Kidney capillary endothelial cell (primary cell): ENCODE measurements at places on chromosomes 7 and 10.

- DNase-seq: no peak
Observed at GRCh38 chr10:87636313-87636915, 23.3 kb upstream of the PAPSS2 start.

DNA sequence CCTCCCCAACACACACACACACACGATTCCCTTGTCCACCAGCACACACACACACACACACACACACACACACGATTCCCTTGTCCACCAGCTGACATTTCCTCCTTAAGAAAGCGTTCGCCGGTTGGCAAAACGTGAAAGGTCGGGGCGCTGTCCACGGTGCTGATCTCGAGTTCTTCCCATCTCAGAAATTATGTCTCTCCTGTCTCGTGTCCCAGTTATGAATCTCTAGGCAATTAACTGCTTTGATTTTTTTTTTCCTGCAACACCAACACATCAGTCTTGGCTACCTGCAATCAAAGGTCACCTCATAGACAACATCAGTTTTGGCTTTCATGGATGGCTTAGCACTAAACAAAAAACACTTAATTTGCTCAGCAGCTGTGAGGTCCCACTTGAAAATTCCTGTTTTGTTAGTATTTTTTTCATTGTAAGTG lies 1.9 kb downstream of the INA start:
- peak; percentile 36 for DNase-seq

GRCh38 chr10:3486346-3487065 lies 298.5 kb downstream of the KLF6 start:
- no peak for DNase-seq

DNA sequence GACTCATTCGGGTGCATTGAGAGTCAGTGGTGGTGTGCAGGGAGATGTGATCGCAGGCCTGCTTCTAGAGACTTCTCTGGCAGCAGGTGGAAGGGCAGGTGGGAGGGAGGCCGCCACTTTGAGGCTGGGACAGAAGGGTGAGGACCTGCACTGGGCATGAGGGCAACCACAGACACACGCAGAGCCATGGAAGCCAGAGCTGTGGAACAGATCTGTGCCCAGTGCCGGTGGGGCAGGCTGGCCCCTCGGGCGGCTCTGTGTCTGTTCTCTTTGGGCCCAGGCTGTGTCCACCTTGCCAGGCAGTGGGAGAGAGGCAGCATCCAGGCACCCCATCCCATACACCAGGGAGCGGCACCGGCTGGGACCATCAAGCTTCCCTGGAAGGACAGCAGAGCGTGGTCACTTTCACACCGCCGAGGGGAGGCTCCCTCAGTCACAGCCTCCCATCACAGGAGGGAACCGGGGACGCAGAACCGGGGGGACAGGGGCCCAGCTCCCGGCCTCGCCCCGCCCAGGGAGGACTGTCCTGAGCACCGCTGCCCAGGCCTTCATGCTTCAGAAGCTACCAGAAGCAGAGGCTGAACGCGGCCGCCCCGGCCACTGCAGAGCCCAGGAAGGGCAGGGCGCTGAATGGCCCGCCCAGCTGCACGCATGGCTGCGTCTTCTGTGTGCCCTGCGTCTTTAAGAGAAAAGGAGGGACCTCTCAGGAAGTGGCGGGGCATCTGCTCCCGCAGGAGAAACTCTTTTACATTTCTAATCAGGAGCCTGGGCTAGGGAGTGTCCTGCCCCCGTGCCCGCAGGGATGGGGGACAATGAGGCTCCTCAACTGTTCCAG lies 32.1 kb downstream of the EN2 start:
- DNase-seq: no peak

- DNase-seq: peak; percentile 71
Observed at GRCh38 chr10:120948889-120949608, 97.9 kb downstream of the WDR11 start.

DNA sequence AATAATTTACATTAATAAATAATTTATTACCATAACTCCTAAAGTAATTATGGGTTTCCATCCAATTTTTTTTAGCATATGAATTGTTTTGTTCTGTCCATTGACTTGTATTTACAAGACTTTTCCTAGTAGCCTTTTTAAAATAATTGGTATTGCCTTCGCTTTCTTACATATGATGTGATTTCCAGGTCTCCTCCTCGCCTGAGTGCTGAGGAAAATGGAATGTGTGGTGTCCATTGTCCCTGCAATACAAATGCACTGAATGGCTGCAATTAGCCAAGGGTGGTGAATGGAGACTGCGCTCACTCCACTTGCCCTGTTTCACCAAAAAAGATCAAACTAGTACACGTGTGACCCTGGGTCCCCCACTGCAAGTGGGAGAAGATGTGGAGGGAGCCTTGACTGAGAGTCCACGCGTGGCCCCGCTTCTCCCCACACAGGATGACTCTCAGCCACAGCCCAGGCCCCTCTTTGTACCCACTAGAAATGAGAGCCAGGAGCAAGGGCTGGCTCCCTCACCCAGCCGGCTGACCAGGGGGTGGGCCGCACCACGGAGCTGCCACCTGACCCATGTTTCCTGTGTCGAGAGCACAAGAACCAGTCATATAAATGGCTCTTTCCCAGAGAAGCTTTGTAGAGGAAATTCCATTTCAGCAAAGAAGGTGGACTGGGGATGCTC lies 52.6 kb downstream of the FAM53B start:
- no peak for DNase-seq

- DNase-seq: no peak
Observed at GRCh38 chr7:51059504-51060142, 257.0 kb downstream of the COBL start.

GRCh38 chr10:22427101-22427500 lies 81.8 kb downstream of the SPAG6 start:
- no peak for DNase-seq

- no peak for DNase-seq
Observed at GRCh38 chr10:74292871-74293427, 141.9 kb downstream of the ADK start.

GRCh38 chr7:64881461-64882287 lies 21.4 kb upstream of the ZNF273 start:
- DNase-seq: no peak

GRCh38 chr7:112160771-112161150 lies 45.4 kb downstream of the DOCK4 start:
- no peak for DNase-seq

DNA sequence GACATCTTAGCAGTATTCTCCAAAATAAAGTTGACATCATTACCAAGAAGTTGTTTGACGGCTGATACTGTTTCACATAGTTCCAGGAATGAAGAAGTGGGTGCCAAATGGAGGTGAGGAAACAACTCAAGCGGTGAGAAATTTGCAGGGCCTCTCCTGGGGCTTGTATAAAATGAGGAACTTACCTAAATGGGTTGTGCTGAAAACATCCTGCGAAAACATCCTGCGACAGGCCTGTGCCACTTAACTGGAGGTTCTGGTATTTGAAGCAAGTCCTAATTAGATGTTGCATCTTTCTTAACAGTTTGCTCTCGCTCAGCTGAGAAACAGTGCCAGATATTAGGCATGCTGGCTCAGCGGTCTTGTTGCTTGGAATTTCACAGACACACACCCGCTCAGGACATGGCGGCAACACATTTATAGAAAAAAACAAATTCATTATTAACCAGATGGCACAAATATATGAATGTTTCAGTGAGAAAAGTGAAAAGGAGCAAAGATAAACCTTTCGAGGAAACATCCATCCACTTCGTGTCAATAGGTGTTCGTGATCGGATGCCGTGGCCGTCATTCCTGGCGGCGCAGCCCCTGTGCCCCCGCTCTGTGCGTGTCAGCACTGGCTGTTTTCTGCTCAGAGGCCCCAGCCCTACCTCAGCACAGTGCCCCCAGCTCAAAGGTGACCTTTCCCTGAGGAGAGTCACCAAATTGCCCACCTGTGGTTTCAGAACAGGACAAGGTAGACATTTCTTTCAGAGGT lies 48.1 kb downstream of the CDC123 start:
- DNase-seq: no peak

DNA sequence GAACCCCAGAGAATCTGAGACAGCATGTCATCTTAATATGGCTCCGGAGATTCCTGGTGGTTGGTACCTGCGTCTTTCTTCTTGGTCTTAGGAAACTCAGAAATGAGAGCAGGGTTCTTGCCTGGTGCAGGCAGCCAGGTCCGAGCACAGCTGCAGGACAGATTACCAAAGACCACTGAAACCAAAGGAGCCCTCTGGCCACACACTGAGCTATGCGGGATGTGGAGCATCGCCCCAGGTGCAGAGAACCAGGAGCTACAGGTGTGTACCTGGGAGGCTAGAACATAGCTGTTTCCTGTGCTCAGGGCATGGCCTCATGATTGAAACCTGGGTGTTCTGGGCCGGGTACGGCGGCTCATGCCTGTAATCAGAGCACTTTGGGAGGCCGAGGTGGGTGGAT lies 635.4 kb downstream of the CALN1 start:
- no peak for DNase-seq

DNA sequence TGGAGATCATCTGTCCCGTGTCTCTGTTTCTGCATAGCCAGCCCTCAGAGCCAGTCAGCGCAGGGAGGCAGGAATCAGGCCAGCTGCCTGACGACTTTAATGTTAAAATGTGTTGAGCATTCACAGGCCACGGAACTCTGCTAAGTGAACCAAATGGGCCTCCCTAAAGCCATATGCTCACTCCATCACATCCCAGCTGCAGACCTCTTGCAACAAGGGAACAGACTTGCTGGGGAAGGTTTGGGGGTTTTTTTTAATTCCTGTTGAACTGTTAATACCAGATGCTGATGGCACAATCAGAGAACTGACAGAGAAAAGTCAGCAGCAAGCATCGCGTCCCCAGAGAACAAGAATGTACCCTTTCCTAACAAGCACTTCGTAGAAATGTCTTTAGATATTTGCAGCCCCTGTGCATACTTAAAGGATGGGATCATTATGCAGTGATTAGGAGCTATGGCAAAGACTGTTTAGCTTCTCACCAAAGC lies 900.4 kb upstream of the AUTS2 start:
- DNase-seq: no peak

DNA sequence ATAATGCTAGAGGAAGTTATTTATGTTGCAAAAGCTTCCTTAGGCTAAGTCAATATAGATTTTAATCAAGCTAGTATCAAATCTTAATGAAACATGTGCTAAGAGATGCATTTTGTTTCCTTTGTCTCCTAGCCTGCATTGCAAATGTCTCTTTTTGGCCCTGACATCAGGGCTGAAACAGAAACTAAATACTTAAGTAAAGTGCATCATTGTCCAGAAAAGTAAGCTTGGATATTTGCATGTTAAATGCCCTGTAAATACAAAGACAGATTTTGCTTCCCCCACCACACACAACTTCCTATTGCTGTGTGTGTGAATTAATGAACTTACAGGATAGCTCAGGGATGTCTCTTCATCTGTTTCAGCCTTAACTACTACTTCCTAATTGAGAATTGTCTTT lies 10.0 kb upstream of the STAMBPL1 start:
- no peak for DNase-seq

DNA sequence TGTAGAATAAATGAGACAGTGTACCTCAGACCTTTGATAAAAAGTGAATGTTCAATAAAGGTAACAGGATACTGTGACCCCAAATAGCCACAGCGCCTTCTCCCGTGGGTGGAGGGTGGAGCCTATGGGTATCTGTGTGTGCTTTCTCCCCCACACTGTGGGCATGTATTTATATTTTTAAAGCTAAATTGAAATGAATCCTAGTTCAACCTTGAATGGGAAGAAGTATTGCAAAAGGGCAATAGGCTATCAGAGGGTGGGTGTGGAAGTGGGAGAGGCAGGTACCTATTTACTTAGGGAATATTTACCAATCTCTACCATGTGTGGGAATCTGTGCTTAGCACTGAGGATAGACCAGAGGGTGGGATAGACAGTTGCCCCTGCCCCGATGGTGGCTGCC lies 68.9 kb downstream of the PFKFB3 start:
- DNase-seq: no peak

- DNase-seq: peak; percentile 4
Observed at GRCh38 chr10:30493609-30494530, 59.9 kb downstream of the MAP3K8 start.

- DNase-seq: no peak
Observed at GRCh38 chr7:128845987-128846386, 15.8 kb downstream of the FLNC start.

DNA sequence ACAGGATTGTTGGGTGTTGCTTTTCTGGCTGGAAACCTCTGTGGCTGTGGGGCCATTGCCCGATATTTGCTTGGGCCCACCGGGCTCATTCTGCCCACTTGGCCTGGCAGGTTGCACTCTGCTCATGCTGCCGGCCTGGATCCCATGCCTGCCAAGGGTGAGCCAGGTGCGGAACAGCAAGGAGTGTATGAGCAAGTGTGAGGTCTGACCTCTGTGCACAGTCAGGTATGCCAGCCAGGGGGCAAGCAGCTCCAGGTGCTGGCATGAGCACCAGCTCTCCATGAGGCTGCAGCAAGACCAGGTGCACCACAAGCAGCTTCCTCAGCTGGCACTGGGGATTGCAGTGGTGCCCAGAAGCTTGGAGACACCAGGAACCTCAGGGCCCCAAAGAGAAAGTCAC lies 65.4 kb upstream of the KIF5B start:
- no peak for DNase-seq

GRCh38 chr7:113440173-113440572 lies 321.8 kb upstream of the SMIM30 start:
- no peak for DNase-seq
